ENCODE measurements at places on chromosomes 12 and 14. TPM values are rescaled to one million over a fixed set of nuclear protein-coding genes. Genes with fewer than 3 reads are reported as not detected.
A peak's percentile ranks its signal among the peaks of the same experiment; 100 is the strongest.

GPR135 gene
- 3.4 TPM for total RNA-seq

RNASE7 gene
- total RNA-seq, result not detected

ALKBH2 gene
- total RNA-seq, result 9.6 TPM

OR4E2 gene
- not detected for total RNA-seq

SRRM4 gene
- not detected for total RNA-seq

MEG3 gene
- 16.6 TPM for total RNA-seq

TAS2R30 gene
- 3.9 TPM for total RNA-seq

CLEC12A gene
- 88.3 TPM for total RNA-seq

LMNTD1 gene
- 2.6 TPM for total RNA-seq

DNA sequence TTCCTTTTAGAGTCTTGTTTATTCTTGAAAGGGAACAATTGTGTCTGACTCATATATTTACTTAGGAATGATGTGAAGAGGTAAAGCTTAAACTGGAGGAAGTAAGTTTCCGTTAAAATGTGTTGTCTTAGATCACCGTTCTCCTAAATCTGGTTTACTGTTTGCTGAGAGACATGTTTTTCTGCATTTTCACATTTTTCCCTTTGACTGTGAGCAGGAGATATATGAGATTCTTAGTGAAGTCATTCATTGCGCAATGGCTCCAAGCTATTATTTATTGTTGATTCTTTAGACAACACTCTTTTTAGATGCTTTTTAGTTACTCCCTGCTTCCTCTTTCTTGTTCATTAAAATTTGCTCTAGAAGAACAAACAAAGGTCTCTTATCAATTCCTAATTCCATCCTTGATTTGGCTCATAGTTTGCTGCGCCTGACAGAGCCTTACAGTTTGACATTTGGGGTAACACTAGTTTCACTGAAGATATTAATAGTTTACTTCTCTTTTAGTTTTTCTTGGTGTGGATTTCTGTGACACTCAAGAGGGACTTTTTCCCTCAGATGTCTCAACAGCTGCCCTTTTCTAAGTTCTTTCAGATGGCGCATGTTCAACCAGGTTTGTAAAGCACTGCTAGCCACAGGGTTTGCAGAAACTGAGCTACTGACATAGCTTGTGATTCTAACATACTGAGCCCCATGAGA is 11.4 kb downstream of the CLECL1 start:
- no peak overlapping the region for H3K4me3 ChIP-seq
- no peaks in the 10 kb centered on the region for H3K27me3 ChIP-seq
- no peaks in the 10 kb centered on the region for H3K36me3 ChIP-seq
- no peak overlapping the region for H3K27ac ChIP-seq

DNA sequence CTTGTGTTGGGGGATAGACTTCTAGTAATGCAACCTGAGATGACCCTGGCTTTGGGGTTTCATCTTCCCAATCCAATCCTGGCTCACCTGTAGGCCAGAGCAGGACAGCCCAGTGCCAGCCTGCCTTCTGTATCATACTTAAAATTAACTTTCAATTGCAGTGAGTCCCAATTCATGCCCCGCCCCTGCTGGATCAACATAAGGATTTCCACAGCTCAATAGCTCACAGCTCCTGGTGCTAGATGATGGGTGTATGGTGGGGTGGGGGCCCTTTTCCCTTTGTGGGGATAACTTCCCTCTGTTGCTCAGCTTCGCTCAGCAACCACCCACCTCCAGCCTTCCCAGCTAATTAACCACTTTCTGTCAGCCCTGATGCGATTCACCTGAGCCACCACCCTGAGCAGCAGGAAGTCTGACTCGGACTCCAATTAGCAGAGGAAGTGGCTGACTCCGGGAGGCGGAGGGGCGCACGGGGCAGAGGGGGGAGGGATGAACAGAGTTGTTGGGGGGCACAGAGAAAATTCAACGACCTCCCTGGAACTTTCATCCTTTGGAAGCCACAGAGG is 24.3 kb upstream of the CHGA start:
- no peaks in the 10 kb centered on the region for H3K4me1 ChIP-seq
- H3K36me3 ChIP-seq, result no peaks in the 10 kb centered on the region
- no peak for DNase-seq
- peaks cover 16% of the 10 kb centered on the region for H3K27me3 ChIP-seq
- H3K27ac ChIP-seq, result no peak overlapping the region

DNA sequence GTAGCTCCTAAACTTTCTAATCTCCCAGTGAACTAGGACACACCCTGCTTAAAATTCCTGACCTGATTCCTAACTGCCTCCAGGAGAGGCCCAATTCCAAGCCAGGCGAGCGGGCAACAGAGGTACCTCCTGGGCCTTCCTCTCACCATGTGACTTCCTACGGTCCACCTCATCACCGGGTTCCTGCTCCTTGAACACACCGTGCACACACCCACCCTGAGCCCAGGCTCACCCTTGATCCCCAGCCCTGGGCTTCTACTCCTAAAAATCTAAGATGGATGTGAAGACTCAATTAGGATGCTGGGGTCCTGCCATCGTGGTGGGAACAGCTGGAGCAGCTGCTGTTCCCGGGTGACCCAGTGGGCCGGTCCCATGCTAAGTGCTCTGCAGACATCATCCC is 68.6 kb downstream of the CHGA start:
- H3K4me1 ChIP-seq, result peaks cover 6% of the 10 kb centered on the region
- H3K27me3 ChIP-seq, result no peaks in the 10 kb centered on the region
- peaks cover 7% of the 10 kb centered on the region for H3K36me3 ChIP-seq
- H3K27ac ChIP-seq, result no peak overlapping the region

DNA sequence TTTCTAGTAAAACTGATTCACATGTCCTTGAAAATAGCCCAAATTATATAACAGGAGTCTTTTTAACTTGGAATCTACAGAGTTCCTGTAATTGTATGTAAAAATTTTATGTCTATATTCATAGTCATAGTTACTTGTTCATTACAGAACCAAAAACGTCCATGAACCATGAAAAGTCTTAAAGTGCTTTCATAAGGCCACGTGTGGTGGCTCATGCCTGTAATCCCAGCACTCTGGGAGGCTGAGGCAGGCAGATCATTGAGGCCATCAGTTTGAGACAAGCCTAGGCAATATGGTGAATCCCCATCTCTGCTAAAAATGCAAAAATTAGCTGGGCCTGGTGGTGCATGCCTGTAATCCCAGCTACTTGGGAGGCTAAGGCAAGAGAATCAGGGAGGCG is 48.4 kb downstream of the GALNT4 start:
- H3K27me3 ChIP-seq, result no peaks in the 10 kb centered on the region
- H3K27ac ChIP-seq, result no peak overlapping the region
- H3K36me3 ChIP-seq, result no peaks in the 10 kb centered on the region
- no peak for DNase-seq
- H3K4me1 ChIP-seq, result peaks cover 8% of the 10 kb centered on the region
- no peak overlapping the region for H3K4me3 ChIP-seq

DNA sequence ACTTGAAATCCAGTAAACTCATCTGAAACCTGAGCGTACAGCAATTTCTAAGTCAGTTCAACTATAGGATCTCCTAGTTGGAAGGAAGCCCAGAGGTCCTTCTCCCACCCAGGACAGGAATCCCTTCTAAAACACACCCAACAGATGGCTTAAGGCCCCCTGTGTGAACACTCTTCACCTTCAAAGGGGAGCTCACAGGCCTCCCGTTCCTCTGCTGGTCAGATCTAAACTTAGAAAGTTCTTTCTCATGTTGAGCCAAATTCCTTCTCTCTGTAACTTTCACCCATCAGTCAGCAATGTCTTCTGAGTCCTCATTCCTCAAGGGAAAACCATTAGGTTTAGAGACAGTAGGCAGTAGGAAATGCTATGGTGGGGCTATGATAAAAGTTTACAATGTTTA is 355.2 kb downstream of the PCNX1 start:
- H3K27me3 ChIP-seq, result no peaks in the 10 kb centered on the region
- peaks cover 9% of the 10 kb centered on the region for H3K4me1 ChIP-seq
- DNase-seq, result no peak

DNA sequence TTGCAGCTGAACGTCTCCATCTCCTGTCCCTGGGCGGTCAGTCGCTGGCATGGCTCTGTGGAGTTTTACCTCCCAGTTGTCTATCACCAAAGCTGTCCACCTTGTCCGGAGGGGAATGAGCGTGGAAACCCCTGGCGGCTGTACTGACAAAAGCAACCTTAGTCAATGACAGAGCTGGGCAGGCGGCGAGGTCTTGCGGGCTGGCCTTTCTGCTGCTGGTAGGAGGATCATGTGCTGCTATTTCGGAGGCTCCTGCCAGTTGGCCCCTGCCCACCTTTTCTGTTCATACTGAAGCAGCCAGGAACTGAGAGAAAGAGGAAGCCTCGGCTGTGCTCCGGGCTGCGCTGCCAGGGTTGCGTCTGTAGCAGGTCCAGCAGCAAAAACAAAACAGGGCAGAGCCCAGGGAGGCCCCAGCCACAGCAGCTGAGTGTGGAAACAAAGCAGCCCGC is 57.7 kb downstream of the HMGA2 start:
- no peaks in the 10 kb centered on the region for H3K36me3 ChIP-seq
- H3K4me1 ChIP-seq, result peaks cover 15% of the 10 kb centered on the region
- peaks cover 9% of the 10 kb centered on the region for H3K27me3 ChIP-seq
- peak overlapping the region; percentile 44 for H3K4me3 ChIP-seq
- peak overlapping the region; percentile 25 for H3K27ac ChIP-seq

GRCh38 chr12:18139989-18140596 is 50.1 kb upstream of the RERGL start:
- H3K4me3 ChIP-seq, result no peak overlapping the region
- H3K36me3 ChIP-seq, result no peaks in the 10 kb centered on the region
- H3K4me1 ChIP-seq, result peaks cover 7% of the 10 kb centered on the region
- H3K27me3 ChIP-seq, result no peaks in the 10 kb centered on the region
- H3K27ac ChIP-seq, result no peak overlapping the region

GRCh38 chr14:93086441-93087055 is 29.2 kb downstream of the ITPK1 start:
- DNase-seq, result no peak
- no peak overlapping the region for H3K27ac ChIP-seq
- H3K36me3 ChIP-seq, result no peaks in the 10 kb centered on the region
- peaks cover 33% of the 10 kb centered on the region for H3K4me1 ChIP-seq
- H3K27me3 ChIP-seq, result no peaks in the 10 kb centered on the region

- no peak overlapping the region for H3K4me3 ChIP-seq
- H3K36me3 ChIP-seq, result no peaks in the 10 kb centered on the region
- H3K27me3 ChIP-seq, result no peaks in the 10 kb centered on the region
- DNase-seq, result no peak
- H3K27ac ChIP-seq, result no peak overlapping the region
These were observed 196.9 kb downstream of the CPNE8 start for GRCh38 chr12:38708466-38708865.

- no peaks in the 10 kb centered on the region for H3K36me3 ChIP-seq
- H3K4me1 ChIP-seq, result no peaks in the 10 kb centered on the region
- no peaks in the 10 kb centered on the region for H3K27me3 ChIP-seq
- DNase-seq, result no peak
- no peak overlapping the region for H3K4me3 ChIP-seq
These were observed 317.0 kb upstream of the TMPO start for GRCh38 chr12:98198261-98198982.

DNA sequence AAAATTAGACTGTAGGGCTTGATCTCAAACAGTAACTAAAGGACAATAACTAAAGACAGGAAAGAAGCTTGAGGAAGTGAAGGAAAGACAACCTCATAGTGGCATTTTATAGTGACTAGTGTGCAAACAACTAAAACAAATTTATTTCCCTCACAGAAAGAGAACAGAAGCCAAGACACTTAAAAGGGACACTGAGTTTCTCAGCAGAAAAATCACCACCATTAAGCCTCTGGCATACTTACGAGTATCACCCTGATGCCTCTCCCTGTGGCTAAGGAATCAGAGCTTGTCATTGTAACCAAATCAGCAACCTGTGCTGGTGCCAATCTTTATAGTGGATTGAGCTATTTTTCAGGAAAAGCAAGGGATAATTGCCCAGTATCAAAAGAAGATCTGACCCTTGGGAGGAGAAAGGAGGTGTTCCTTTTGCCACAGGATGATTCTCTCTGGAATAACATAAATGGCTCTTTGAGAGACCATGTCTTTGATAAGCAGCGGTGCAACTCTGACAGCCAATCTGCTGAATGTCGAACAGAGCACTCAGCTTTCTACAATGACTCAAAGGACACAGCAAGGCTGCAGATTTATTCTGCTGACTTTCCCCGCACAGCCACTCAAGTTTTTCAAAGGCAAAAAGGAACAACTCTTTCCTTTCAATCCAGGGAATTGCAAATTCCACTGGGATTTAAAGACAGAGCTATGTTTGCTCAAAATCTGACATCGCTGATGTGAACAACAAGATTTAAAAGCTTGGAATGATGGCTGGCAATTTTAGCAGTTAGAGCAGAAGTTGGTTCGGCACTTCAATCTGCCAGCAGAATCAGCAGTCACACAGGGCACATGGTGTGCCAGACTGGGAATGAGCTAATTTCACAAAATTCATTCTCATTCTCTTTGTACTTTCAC is 34.6 kb downstream of the ATF7 start:
- H3K36me3 ChIP-seq, result peaks cover 11% of the 10 kb centered on the region
- H3K4me1 ChIP-seq, result peaks cover 38% of the 10 kb centered on the region
- H3K4me3 ChIP-seq, result no peak overlapping the region
- no peak for DNase-seq
- H3K27ac ChIP-seq, result no peak overlapping the region
- H3K27me3 ChIP-seq, result no peaks in the 10 kb centered on the region

- H3K4me3 ChIP-seq, result no peak overlapping the region
- H3K27ac ChIP-seq, result no peak overlapping the region
- DNase-seq, result no peak
- H3K36me3 ChIP-seq, result no peaks in the 10 kb centered on the region
- no peaks in the 10 kb centered on the region for H3K27me3 ChIP-seq
- no peaks in the 10 kb centered on the region for H3K4me1 ChIP-seq
These were observed 59.1 kb downstream of the TBC1D30 start for GRCh38 chr12:64883264-64884163.

GRCh38 chr12:27981874-27982273 is 9.3 kb upstream of the PTHLH start:
- no peaks in the 10 kb centered on the region for H3K4me1 ChIP-seq
- H3K4me3 ChIP-seq, result no peak overlapping the region
- no peak for DNase-seq
- H3K27ac ChIP-seq, result no peak overlapping the region
- H3K27me3 ChIP-seq, result peaks cover 20% of the 10 kb centered on the region

GRCh38 chr12:108361606-108362005 is 22.5 kb upstream of the CMKLR1 start:
- no peaks in the 10 kb centered on the region for H3K36me3 ChIP-seq
- DNase-seq, result no peak
- no peaks in the 10 kb centered on the region for H3K4me1 ChIP-seq
- H3K27me3 ChIP-seq, result no peaks in the 10 kb centered on the region
- no peak overlapping the region for H3K27ac ChIP-seq

- no peaks in the 10 kb centered on the region for H3K27me3 ChIP-seq
- no peak for DNase-seq
- no peak overlapping the region for H3K4me3 ChIP-seq
- no peak overlapping the region for H3K27ac ChIP-seq
These were observed 6.9 kb upstream of the CKAP4 start for GRCh38 chr12:106254724-106255123.

DNA sequence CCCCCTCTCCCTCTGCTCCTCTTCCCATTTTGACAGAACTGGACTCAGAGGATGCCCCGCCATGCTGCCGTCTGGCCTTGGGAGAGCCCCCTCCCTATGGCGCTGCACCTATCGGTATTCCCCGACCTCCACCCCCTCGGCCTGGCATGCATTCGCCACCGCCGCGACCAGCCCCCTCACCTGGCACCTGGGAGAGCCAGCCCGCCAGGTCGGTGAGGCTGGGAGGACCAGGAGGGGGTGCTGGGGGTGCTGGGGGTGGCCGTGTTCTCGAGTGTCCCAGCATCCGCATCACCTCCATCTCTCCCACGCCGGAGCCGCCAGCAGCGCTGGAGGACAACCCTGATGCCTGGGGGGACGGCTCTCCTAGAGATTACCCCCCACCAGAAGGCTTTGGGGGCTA is 1.5 kb downstream of the NFATC4 start:
- peak overlapping the region; percentile 75 for H3K27ac ChIP-seq
- peaks cover 31% of the 10 kb centered on the region for H3K4me1 ChIP-seq
- no peak for DNase-seq

Measured in lower lobe of right lung (tissue), 2 donors.